ENCODE measurements at places on chromosomes 11 and 22. TPM values are rescaled to one million over a fixed set of nuclear protein-coding genes. Genes with fewer than 3 reads are reported as not detected.

Gene F2
- total RNA-seq = 0.17 TPM

- DNase-seq = no peak
These were observed 20.4 kb upstream of the MOB2 start for GRCh38 chr11:1506981-1507380.

DNA sequence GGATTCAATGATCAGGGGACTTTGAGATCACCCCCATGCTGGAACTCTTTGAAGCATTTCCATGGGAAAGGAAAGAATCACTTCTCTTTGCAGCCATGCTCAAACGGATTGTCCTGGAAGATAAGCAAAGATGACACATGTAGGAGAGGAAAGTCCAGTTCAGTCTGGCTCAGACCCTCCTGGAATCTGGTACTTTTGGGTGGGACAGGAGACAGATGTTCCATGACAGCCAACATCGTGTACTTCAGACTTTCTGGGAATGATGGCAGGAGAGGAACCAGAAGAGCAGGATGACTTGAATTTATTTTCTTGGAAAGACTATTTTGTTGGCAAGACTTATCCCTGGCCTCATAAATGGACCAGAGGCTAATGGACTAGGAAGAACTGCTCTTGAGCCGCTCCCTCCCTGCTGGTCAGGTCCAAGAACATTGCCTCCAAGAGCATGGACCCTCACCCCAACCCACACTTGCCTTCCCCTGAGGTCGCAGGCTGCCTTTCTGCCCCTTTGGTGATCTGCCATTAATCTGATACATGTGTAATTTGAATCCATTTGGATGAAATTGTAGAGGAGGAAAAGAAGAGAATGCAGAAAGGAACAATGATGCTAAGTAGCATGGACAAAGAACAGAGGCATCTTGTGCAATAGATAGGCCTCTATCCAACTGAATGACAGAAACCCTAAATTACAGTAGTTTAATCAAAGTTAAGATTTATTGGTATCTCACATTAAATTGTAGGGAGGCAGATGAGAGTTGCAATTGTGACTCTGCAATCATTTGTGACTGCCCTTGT, 201.0 kb downstream of the SNX19 start:
- DNase-seq = no peak

DNA sequence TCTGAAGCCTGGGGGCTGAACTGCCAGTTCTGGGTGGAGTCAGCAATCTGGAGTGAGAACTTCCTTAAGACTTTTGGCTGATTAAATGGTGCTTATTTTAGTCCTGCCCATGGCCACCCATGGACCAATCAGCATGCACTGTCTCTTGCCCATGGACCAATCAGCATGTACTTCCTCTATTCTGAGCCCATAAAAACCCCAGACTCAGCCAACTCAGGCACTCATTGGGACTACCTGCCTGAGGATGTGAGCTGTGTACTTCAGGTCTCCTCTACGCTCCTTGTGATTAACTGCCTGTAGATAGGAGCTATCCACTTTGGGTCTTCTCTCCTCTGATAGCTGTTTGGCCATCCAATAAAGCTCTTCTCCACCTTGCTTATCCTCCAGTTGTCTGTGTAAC, 342.3 kb upstream of the CCDC179 start:
- no peak for DNase-seq

GRCh38 chr22:41920271-41920976, 5.5 kb upstream of the SHISA8 start:
- no peak for DNase-seq

- no peak for DNase-seq
These were observed 435.3 kb downstream of the SOX6 start for GRCh38 chr11:15920856-15921629.

DNA sequence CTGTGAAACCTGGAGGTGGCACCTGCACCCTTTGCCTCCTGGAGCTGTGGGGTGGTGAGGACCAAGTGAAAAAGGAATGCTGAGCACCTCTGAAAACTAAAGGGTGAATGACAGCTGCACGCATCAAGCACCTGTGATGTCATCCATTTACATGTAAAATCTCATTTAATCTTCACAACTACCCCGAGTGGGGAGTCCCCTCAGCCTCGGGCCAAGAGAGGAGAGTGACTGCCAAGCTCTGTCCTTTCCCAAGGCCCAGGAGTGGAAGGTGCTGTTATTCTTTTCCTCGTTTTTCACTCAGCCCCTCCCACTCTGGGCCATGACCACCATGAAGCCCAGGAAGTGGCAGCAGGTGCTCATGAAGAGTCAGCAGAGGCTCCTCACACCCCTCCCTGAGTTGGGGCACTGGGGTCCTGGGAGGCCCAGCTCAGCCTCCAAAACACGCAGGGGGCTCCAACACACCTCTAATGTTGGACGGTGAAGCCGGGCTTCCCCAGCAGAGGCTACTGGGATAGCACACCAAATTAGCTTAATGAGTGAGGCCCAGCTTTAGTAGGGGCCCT, 35.7 kb downstream of the NECTIN1 start:
- no peak for DNase-seq

DNA sequence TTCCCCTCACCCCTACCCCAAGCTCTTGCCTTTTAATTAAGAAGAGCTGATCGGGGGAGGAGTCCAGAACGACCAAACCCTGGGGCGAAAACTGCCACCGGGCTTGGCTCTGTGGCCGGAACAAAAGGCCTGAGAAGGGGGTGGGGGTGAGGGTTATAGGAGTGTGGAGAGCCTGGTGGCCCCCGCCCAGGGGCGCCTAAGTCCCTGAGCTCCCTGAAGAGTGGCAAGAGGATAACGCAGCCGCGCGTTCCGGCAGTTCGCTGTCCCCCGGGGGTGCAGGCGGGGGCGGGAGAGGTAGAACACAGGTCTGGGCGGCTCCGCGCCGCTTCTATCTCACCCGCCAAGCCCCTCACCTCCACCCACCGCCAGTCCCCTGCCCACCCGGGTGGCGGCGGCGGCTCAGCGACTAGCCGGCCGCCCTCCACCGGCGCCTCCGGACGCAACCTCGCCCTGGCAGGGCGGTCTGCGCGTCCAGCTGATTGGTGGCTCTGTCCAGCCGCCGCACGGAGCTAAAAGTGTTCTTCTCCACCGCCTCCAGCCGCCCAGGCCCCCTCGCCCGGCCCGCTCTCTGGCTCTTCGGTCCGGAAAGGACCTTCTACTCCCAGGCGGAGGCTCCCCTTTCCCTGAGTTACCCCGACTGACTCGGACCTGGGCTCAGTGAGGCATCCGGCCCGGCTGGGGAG, 18.7 kb upstream of the BDNF start:
- no peak for DNase-seq
